ENCODE measurements at places on chromosomes 4 and X.
A peak's percentile ranks its signal among the peaks of the same experiment; 100 is the strongest.

GRCh38 chrX:118864063-118864635 is 40.5 kb downstream of the ZCCHC12 start:
- DNase-seq = no peak

DNA sequence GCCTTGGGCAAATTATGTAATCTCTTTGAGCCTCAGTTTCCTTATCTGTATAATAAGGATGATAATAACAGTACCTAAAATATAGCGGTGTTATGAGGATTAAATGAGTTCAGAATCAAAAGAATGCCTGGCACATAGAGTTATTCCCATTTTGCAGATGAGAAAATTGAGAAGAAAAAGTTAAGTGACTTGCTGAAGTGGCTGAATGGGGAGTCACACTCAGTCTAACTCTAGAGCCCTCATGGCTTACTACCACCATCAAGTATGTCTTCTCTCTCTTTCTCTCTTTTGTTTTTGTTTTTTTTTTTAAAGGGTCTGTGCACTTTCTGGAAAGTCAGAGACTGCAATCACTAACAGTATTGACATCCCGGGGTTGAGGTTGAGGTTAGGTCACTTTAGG is 615 bp downstream of the CACNA1F start:
- DNase-seq = no peak

GRCh38 chr4:68447201-68447600 is at the start of gene TMPRSS11E:
TMPRSS11E (plus strand) TSS chr4:68447463; CDS start chr4:68447513, 50 bp downstream.
- no peak for DNase-seq

DNA sequence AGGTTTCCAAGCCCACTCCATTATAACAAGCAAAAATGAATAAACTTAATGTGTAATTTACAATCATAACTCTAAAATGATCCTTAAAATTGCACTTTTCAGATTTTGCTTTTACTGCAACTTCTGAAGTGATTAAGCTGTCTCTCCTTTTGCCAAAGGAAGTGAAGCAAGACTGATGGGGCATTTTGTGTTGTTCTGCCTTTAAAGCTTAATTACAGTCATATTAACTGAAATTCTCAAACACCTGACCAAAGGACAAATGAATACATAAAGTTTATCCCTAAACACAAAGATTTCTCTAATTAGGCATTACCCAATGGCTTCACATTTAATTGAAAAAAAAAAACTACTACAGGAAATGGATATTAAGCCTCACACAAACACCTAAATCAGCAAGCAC is 101.8 kb downstream of the ATP11C start:
- no peak for DNase-seq

- no peak for DNase-seq
Observed at GRCh38 chr4:70739496-70740337, 18.0 kb downstream of the RUFY3 start.

- DNase-seq = no peak
Observed at GRCh38 chrX:137999552-137999951, 433.6 kb downstream of the ZIC3 start.

GRCh38 chrX:47523297-47523696 is 37.7 kb upstream of the ARAF start:
- peak; percentile 69 for DNase-seq

GRCh38 chr4:101643186-101643837 is 147.2 kb upstream of the BANK1 start:
- no peak for DNase-seq

DNA sequence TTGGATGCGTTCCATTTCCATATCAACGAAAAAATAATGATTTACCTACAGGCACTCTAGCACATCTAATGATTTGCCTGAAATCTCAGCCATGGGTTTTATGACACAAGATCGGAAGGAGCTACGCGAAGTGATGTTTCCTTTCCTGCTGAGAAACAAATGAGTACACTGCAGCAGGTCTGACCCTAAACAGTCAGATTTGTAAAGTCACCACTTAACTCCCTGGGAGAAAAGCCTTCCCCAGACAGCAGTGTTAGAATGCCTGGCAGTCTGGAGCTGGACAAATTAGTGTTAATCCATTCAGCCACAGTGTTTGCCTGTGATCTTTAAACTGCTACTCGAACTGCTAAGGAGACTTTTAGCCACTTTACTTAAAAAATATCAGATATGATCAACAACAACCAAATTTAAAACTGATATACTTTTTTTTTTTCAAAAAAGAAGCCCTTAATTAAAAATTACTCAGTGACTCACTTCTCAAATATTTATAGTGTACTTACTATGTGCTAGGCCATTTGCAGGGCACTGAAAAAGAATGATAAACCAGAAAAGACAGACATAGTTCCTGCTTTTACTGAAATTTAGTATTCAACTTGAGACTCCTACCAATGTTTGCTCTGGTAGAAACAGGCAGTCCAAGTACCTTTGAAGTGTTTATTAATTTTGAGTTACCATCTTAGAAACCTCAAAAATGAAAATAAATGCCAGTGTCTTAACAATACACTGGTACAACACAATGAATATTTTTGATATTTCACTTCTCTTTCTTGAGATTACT is 104.5 kb downstream of the SHISA3 start:
- no peak for DNase-seq

GRCh38 chr4:41258783-41259182 is 2.1 kb downstream of the UCHL1 start:
- peak; percentile 74 for DNase-seq

- DNase-seq = peak; percentile 97
Observed at GRCh38 chr4:152106113-152106763, 345.4 kb upstream of the GATB start.

- no peak for DNase-seq
Observed at GRCh38 chrX:18394477-18394876, 30.9 kb upstream of the CDKL5 start.

DNA sequence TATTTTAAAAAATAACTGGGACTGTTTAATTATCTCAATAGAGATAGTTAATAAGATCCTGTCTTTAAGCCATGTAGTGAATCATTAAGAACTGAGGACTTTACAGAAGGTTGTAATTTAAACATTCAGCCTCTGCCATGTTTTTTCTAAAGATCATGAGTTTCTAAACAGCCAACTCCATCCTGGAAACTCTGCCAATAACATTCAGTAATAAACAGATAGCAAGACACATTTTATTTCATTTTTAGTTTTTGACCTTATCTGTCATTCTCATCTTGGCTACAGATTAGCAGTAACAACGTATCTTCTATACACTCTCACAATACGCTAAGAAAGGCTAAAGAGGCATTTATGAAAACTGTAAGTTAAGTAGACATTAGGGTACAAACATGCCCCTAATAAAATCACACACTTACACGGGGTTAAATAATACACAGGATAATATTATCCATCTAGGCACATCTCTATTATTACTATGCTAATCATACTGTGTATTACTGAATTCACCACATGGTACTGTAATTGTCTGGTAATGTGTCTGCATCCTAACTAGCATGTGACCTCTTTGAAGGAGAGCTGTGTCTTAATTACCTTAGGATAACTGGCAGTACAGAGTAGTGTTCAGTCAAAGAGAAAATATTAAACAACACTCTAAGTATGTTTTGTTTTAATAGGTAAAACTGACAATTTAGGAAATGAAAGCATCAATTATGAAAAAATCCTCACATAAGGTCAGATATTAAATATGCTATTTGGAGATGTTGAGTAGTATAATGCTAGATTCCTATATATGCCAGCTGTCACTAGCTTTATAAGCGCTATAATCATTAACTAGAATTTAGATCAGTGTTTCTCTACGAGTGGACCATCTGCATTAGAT is 122.4 kb upstream of the NAP1L5 start:
- DNase-seq = no peak

DNA sequence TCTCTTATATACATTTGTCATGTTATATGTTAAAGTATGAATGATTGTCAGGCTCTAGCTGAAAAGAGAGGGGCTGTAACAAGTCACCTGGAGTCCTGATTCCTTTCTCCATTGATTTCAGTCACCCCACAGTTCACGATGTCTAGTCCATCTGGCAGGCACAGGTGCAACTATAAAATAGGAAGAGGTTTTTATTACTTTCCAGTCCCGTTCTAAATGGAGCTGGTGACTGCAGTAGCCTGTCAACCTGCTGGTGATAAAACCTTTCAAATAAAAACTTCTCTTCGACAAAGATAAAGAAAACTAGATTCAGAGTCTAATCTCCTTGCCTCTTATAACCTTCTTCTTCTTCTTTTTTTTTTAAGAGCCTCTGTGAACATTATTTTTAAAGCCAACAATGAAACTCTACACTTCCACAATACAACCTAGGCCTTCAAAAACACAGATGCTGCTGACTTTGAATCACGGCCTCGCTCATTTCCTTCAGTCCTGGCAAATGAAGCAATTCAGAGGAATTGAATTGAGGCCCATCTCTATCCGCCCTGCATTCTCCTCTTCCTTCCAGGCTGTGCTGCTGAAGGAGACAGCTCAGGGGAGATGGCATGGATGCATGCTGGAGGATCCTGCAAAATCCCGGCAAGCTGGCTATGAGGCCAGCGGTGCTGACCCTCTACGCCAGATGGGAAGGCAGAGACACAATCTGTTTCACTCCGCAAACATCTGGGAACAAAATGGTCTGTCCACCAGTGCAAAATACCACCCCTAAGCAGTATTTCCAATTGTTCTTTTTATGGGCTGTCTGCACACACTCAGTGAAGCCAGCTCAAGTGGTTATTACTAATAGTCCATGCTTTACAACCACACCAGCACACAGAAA is 27.3 kb upstream of the CDKN2AIP start:
- DNase-seq = no peak

DNA sequence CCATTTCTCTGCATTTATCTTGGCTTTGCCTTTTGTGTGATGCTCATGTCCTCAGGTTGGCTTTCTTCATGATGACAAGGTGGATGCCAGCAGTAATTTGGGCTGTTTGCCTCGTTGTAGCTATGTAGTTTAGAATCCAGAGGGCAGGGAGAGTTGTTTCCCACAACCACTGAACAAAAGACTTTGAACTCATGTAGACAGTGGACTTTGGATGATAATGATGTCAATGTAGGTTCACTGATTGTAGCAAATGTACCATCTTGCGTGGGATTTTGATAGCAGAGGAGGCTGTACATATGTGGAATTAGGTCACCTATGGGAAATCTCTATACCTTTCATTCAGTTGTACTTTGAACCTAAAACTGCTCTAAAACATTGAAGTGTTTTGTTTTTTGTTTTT is 41.3 kb downstream of the MND1 start:
- no peak for DNase-seq

- DNase-seq = no peak
Observed at GRCh38 chr4:186688150-186688943, 35.3 kb downstream of the FAT1 start.

- peak; percentile 55 for DNase-seq
Observed at GRCh38 chrX:11351375-11352295, 58.4 kb downstream of the AMELX start.

- DNase-seq = no peak
Observed at GRCh38 chr4:165522050-165522449, 143.2 kb downstream of the CPE start.

DNA sequence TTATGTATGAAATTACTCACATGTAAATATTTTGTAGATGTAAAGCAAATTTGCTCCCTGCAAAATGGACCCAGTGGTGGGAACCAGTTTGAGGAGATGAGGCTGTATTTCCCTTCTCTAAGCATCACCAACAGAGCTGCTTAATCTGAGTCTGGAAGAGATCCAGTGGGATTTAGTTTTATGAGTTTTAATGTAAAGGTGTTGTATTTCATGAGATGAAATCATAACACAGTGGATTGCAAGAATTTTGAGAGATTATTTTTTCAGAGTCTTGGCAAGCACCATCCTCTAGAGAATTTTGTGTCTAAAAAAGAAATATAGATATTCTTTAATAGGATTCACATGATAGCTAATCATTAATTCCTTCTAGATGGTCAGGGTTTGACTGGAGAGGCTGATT is 35.6 kb upstream of the SFRP2 start:
- DNase-seq = peak; percentile 22

- peak; percentile 35 for DNase-seq
Observed at GRCh38 chr4:88185906-88186305, 27.5 kb upstream of the ABCG2 start.

DNA sequence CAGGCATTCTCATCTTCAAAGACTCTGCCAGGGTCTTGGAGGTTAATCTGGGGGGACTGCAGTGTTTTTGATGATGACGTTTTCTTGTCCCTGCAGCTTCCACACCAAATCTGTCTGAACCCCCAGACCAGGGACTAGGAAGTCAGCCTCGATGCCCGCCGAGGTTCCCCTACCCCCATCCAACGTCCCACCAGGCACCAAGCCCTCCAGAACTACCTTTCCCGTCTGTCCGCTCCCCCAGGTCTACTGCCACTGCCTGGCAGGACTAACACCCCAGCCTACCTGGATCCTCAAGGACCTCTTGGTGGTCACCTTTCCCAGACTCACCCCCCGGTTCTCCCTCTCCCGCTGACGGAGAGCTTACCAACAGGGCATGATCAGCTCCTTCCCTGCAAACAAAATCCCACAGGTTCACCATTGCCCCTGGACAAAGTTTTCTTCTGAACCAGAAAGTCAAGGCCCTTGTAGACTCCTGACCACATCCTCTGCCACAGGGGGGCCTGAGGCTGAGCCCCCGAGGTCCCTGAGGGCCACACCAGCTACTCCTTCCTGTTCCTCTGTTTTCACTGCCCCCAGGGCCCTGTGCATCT is 40.9 kb downstream of the HMX1 start:
- no peak for DNase-seq

All from fibroblast of skin of abdomen (primary cell).